Breast epithelium (tissue), 4 donors: ENCODE measurements at places on chromosomes 4 and X. TPM values are rescaled to one million over a fixed set of nuclear protein-coding genes. Genes with fewer than 3 reads are reported as not detected.

- no peak for DNase-seq
- H3K36me3 ChIP-seq: no peaks in the 10 kb centered on the region
- no peaks in the 10 kb centered on the region for H3K4me1 ChIP-seq
- no peak overlapping the region for H3K4me3 ChIP-seq
- no peaks in the 10 kb centered on the region for H3K27me3 ChIP-seq
Measured at GRCh38 chr4:157242871-157243270, 22.3 kb downstream of the GRIA2 start.

- DNase-seq: no peak
- no peaks in the 10 kb centered on the region for H3K4me1 ChIP-seq
- no peak overlapping the region for H3K4me3 ChIP-seq
- H3K27me3 ChIP-seq: no peaks in the 10 kb centered on the region
- H3K36me3 ChIP-seq: no peaks in the 10 kb centered on the region
Measured at GRCh38 chr4:150039274-150040127, 38.7 kb upstream of the DCLK2 start.

DNA sequence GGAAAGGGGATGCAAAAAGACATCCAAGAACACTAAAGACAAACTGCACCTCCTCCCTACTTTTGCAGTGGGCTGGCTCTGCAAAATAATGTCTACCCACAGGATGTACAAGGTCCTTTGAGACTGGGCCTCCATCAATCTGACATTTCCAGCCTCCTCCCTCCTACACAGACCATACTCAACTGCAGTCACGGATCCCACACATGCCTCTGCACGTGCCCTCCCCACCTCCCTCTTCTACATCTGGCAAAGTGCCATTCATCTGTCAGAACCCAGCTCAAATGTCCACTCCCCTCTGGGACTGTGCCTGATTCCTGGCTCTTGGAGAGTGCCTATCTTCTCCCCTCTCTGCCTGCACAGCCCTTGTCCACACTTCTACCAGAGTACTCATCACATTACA lies 50.3 kb downstream of the CHRDL1 start:
- H3K36me3 ChIP-seq: no peaks in the 10 kb centered on the region
- H3K4me3 ChIP-seq: no peak overlapping the region
- no peak overlapping the region for H3K27ac ChIP-seq
- DNase-seq: no peak

DNA sequence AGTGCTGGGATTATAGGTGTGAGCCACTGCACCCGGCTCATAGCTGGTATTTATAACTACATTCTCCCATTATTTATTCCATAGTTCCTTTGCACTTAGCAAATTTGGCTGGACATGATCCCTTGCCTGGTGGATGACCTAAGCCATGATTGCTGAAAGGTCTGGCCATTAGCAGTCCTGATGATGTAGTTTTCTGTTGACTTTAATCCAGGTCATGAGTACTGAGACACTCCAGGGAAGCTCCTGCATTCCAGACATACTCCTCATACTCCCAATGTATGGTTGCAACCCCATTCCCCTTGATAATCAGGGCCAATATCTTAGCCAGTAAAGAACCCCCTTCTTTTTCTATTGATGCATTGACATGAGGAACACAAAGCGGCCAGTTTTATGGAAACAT lies 24.4 kb upstream of the MGST2 start:
- H3K4me3 ChIP-seq: no peak overlapping the region
- no peaks in the 10 kb centered on the region for H3K27me3 ChIP-seq
- no peaks in the 10 kb centered on the region for H3K36me3 ChIP-seq

AMBN gene
- total RNA-seq: not detected
